ENCODE measurements at places on chromosomes 7 and 10. TPM values are rescaled to one million over a fixed set of nuclear protein-coding genes. Genes with fewer than 3 reads are reported as not detected.

OR2A12 gene
- not detected for total RNA-seq

CYP2C18 gene
- not detected for total RNA-seq

ACTL6B gene
- not detected for total RNA-seq

GIMAP6 gene
- total RNA-seq = 251 TPM

CXCL12 gene
- 0.77 TPM for total RNA-seq

LAMB4 gene
- total RNA-seq = 0.13 TPM

GIMAP8 gene
- 157 TPM for total RNA-seq

PPP1R3C gene
- total RNA-seq = 0.13 TPM

GOLGA7B gene
- 0.13 TPM for total RNA-seq

IGF2BP3 gene
- total RNA-seq = 4.3 TPM

AMPH gene
- total RNA-seq = not detected

GDF2 gene
- not detected for total RNA-seq

AGAP6 gene
- 1.2 TPM for total RNA-seq

FAM25G gene
- total RNA-seq = not detected

HGF gene
- 0.25 TPM for total RNA-seq

PRKCQ gene
- total RNA-seq = 0.39 TPM

ACADSB gene
- total RNA-seq = 4.6 TPM

LBX1 gene
- not detected for total RNA-seq

All from dermis microvascular lymphatic vessel endothelial cell (primary cell).